A549 (cell line): ENCODE measurements at places on chromosomes 1 and 21.

GRCh38 chr1:16396591-16396990 lies 29.5 kb downstream of the SZRD1 start:
- no peak for DNase-seq

- no peak for DNase-seq
Observed at GRCh38 chr1:241976229-241976628, 18.7 kb downstream of the BECN2 start.

DNA sequence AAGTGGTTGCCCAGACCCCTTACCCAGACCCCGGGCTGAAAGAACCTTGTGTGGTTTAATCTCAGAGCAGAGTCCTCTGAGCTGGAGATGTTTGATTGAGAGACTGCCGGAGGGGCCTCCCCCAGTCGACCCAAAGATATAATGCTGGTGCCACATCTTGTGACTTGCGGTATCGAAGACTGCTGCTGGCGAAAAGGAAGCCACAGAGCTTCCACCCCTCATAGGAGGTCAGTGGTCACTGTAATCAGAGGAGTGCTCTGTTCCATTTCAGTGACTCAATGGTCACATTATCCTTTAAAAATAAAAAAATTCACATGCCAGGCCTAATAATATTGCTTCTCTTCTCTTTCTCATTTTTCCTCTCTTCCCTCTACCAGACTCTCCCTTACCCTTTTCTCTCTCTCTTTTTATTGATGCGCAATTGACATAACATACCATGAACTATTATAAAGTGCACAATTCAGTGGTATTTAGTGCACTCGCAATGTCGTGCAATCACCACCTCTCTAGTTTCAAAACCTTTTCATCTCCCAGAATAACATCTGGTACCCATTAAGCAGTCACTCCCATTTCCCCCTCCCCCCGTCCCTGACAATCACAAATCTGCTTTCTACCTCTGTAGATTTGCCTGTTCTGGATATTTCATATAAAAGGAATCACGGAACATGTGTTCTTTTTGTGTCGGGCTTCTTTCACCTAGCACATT lies 52.6 kb upstream of the LYST start:
- no peak for DNase-seq

- no peak for DNase-seq
Observed at GRCh38 chr1:232423591-232423990, 206.3 kb downstream of the SIPA1L2 start.

DNA sequence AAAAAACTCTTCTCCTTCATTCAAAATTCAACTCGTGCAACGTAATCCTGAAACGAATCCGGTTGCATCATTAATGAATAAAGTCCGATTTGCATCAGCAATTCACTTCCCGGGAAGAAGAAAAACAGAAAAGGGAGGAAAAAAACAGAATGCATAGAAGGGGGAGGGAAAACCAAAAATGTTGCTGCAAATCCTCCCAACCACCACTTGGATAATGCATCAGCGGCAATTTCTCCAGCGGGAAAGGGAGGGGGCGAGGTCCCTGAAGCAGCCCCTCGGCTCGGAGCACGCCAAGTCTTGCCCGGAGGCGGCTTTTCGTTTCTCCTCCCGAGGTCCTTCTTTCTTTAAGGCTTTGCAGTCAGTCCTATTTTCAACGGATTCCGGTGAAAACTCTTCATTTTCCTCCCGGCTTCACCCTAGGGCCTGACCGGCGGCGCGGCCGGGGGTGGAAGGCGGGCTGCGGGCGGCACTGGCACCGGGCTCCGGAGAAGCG lies 723 bp downstream of the CDC42BPA start:
- peak; percentile 74 for DNase-seq

DNA sequence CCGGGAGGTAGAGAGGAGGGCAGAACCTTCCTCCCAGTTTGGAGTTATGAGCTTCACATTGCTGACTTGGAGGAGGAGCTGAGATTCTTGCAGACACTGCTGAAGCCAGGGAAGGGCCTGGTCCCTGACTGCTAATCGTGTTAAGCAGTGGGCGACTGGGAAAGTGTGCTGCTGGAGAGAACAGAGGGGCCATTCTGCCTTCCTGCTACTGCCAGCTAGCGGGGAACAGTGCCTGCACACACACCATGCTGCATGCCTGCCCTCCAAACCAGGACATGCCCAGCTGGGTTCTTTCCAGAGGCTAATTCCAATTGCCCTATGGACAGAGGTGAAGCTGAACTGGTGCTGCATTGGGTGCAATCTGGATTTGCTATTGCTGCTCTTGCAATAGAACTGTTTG lies 281.4 kb downstream of the AJAP1 start:
- no peak for DNase-seq

- no peak for DNase-seq
Observed at GRCh38 chr1:52601991-52602855, at the start of gene GPX7. TSS of gene GPX7 (plus strand) at chr1:52602371. CDS start at chr1:52602410, 39 bp downstream.

DNA sequence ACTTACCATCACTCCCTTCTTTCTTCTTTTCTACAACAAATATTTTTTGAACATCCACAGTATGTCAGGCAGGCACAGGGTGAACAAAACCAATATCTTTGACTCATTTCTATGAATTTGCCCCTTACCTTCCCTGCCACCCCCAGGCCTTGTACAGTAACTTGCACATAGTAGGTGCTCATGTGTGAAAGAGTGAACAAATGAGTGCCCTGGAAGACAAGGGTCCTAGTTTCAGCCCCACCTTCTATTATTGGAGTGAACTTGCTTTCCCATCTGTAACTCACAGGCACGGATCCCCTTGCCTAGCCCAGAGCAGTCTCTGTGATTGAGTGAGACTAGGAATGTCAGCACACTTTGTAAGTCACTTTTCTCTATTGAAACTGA lies 12.8 kb downstream of the ZDHHC18 start:
- DNase-seq, result no peak

- DNase-seq, result no peak
Observed at GRCh38 chr1:234907208-234907939, 221.3 kb downstream of the TOMM20 start.

- no peak for DNase-seq
Observed at GRCh38 chr1:27864264-27864895, 8.0 kb upstream of the THEMIS2 start.

- peak; percentile 45 for DNase-seq
Observed at GRCh38 chr1:172466795-172467407, 23.0 kb upstream of the PIGC start.

DNA sequence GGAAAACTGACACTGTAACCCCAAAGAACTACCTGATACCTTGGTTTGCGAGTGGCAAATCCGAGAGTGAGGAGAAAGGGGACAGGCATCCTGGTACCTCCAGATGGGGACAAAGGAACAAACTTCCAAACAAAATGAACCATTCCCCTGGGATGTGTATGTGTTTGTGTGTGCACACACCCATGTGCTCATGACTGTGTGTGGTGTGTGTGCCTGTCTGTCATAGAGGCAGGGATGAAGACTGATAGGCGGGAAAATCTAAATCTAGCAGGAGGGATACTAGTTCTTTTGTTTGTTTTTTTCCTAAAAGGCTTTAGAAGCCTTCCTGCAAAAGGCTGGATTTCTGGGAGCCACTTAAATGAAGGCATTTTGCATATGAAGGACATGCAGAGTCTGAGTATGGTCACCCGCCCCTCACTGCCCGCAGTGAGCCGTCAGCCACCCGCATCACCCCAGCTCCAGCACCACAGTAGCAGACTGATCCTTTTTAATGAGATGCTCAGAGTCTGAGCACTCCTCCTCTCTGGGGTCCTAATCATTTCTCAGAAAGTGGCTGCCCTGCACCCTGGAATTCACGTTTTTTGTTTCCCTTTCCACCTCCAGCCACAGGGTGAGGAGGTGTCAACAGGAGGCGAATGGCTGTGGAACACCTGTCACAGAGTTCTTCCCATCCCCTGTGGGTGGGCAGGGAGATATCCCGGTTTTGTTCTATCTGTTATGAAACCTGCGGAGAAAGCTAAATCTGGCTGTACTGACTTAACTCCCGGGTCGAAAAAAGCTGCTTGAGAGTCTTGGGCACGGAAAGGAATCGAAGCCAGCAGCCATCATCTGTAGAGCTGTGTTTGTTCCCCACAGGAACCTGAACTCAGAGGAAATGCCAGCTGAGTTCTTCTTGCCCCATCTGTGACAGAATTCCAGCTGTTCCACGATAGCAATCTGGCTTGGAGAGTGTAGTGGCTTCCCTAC lies 34.9 kb downstream of the UTP25 start:
- DNase-seq, result no peak

DNA sequence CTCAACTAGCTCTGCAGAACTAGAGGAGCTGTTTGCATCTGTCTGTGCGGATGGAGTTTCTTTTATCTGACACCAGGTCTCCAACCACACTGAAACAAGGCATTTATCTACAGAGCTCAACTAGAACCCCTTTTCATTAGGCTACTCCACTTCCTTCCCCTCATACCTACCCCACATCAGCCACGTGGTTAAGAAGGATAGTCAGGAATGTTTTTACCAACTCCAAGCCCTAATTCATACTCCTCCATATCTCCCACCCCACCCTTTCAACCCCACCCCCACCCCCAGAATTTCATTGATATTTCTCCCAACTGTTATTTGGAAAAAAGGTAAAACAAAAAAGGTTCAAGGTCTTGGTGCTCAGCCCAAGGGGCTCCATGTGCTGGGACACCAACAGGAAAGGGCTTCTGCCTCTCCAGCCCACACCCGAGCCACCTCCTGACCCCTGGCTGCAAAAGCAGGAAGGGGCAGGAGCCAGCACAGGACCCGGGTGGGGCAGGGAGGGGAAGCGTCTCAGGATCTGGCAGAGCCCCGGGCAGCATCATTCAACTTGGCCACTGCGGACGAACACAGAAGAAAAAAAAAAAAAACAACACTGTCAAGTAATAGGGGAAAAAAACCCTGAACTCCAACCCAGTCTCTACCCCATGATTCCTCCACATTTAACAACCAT lies 7.0 kb downstream of the ENSA start:
- DNase-seq, result no peak

- no peak for DNase-seq
Observed at GRCh38 chr1:99315305-99315704, 51.0 kb downstream of the PLPPR4 start.

GRCh38 chr1:168469690-168470089 lies 74.1 kb downstream of the XCL2 start:
- no peak for DNase-seq

- DNase-seq, result no peak
Observed at GRCh38 chr1:36087233-36088123, 1.2 kb upstream of the ADPRS start.

DNA sequence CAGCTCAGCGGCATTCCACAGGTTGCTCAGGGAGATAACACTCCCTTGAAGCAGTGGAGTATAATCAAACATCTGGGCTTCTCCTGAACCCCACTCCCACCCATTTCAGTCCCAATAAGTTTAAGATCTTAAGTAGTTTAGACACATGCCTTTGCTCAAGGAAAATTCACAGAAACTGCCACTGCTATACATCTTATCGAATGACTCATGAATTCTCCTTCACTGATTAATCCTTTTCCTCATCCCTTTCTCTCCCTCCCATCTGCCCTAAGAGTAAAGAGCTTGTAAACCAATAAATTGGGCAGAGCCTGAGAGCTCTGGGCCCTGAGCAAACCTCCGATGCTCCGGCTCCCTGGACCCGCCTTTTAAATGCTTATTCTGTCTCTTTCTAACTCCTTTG lies 10.2 kb downstream of the VN1R5 start:
- no peak for DNase-seq

GRCh38 chr1:150154143-150154542 lies 4.4 kb downstream of the PLEKHO1 start:
- no peak for DNase-seq
